ENCODE measurements at places on chromosomes 5 and 9.

DNA sequence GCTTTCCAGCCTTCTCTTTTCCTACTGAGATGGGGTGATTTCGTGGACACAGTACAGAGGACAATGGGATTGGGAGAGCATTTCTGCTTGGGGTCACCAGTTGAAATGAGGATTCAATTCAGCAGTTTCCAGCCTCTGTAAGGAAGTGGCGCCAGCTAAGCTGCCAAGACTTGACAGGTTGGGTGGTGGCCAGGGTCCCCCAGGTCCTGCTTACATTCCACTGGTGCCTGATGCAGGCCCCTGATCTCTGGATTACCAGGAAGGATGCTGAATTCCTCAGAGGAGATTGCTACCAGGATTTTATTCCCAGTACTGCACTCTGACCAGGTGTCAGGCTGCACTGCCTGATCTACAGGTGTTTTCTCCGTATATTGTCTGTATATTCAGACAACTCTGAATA is 119.7 kb downstream of the PSD2 start:
- no peak for DNase-seq

GRCh38 chr9:106981396-106982287 is 118.7 kb downstream of the ZNF462 start:
- DNase-seq = no peak

DNA sequence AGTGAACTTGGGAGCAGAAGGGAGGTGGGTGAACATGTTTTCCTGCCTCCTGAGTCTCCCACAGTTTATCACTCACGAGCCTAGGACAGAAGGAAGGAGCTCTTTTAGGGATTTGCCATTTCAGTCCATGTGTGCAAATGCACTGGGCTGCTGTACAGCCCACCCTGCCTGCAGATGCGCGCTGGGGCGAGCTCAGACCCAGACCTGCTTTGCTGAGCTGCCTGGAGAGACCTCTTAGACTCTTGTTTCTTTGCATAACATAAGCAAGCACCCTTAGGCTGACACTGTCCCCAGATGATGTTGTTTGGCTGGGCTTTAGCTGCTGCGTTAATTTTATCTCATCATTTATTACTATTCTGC is 199.0 kb downstream of the CACNA1B start:
- DNase-seq = no peak

DNA sequence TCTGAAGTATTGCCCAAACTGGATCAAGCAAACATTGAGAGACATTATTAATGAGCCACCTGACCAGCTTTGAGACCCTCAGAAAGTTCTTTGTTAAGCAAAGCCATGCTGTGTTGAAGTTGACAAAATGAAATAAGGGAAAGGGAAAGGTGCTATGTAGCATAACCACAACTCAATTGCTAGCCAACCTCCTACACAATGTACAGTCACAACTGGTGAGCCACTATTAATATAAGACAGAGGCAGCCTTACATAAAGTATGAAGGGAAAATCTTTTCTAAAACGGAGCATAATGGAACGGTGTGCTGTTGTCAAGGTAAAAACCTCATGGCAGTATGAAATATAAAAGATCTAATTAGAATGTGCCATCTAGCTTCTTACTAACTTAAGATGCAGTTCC is 375.8 kb upstream of the ST8SIA4 start:
- DNase-seq = no peak

- no peak for DNase-seq
Measured at GRCh38 chr5:128984480-128984879, 19.2 kb downstream of the SLC27A6 start.

DNA sequence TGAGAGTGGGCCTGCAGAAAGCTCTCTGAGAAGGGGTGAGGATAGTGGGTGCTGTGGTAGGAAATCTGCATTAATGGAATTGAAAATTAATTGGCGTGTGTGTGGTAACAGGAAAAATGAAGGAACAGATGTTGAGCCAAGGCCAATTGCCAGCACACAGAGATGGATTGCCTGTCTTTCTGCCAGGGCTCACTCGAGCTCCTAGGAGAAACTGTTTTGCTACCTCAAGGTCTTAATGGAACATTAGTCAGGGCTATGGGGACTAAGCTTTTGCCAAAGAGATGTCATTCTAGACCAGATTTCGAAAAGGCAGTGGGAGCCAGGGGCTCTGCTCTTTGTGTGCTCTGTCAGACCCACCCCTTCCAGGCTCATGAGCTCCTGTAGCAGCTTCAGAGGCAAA is 124.0 kb upstream of the EFNA5 start:
- DNase-seq = no peak

- no peak for DNase-seq
Measured at GRCh38 chr5:83097689-83098231, 20.4 kb downstream of the XRCC4 start.

DNA sequence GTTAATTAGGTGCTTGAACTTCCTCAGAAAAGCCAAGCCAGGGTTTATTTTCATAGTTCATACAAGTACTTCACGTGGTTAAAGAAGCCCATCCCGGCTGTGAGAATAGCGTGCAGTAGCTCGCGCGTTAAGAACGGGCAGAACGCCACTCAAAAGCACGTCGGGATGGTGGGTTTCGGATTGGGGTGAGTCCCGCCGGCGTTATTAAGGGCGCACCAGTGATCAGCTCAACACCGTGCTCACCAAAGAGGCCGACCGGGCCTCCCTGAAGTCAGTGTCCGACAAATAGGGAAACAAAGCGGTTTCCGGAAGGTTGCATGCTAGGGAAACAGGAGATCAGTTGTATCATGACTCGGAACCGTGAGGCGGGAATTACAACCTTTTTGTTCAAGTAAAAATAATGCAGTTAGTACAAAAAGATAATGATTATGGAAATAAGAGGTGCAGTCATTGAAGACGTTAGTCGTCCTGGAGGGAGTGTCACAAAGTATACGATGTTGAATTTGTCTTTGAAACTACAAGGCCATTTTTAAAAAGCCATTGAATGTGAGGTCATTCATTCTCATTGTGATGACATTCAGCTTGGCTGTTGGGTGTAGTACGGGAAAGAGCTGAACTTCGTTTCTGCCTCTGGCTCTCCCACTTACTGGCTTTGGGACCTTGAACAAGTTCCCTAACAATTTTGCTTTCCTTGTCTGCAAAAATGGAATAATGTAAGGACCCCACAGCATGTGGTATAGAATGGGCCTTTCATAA is 992 bp downstream of the SETD9 start:
- no peak for DNase-seq

GRCh38 chr5:181052672-181053487 is 12.8 kb downstream of the BTNL9 start:
- DNase-seq = no peak

GRCh38 chr5:13932011-13932410 is 12.5 kb downstream of the DNAH5 start:
- DNase-seq = no peak

DNA sequence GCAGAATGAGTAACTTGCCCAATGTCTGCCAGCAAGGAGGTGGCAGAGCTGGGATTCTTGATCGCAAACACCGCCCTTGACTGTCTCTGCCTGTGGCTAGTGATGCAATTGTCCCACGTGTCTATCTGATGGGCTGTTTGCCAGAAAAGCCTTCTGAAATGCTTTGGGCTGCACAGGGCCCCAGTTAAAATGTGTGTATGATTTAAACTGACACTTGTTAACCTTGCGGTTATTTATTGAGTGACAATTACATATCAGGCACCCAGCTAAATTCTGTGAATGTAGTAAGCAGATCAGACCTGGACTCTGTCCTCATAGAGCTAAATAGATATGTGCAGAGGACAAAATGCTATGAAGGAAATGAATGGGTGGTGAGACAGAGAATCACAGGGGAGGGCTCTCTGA is 11.6 kb upstream of the IL12B start:
- DNase-seq = no peak

DNA sequence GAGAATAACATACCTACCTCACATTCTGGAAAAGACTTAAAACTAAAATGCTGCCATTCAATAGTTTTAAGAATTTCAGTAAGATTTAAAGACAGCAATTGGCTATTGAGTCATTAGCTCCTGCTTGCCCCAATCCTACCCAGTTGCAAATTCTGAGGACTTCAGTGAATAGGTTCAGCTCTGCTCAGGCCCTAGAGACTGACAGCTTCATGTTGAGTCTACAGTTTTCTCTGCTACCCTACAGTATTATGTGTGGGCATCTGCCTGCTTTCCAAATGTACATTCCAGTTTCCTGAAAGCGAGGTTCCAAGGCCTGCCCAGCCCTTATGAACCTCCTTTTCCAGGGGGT is 61.5 kb downstream of the ARSB start:
- DNase-seq = no peak

GRCh38 chr5:14041528-14042192 is 97.2 kb upstream of the DNAH5 start:
- no peak for DNase-seq

DNA sequence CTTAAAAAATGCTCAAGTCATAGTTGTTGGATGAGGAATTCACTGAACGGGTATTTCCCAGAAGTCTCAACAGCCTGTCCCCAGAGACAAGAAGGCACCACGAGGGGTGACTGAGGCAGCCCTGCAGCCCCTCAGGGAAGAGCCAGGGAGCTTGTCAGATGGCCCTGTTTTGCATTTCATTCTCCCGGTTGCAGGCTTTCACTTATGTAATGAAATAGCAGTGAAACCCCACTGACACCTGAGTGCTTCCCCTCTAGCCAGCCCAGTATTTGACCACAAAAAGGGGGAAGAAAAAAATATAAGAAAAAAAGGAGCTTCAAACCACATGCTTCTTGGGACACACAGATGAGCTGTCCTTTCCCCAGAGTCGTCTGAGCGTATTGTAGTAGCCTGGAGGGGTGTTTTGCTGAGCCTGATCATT is 75.3 kb upstream of the IL12B start:
- DNase-seq = no peak

DNA sequence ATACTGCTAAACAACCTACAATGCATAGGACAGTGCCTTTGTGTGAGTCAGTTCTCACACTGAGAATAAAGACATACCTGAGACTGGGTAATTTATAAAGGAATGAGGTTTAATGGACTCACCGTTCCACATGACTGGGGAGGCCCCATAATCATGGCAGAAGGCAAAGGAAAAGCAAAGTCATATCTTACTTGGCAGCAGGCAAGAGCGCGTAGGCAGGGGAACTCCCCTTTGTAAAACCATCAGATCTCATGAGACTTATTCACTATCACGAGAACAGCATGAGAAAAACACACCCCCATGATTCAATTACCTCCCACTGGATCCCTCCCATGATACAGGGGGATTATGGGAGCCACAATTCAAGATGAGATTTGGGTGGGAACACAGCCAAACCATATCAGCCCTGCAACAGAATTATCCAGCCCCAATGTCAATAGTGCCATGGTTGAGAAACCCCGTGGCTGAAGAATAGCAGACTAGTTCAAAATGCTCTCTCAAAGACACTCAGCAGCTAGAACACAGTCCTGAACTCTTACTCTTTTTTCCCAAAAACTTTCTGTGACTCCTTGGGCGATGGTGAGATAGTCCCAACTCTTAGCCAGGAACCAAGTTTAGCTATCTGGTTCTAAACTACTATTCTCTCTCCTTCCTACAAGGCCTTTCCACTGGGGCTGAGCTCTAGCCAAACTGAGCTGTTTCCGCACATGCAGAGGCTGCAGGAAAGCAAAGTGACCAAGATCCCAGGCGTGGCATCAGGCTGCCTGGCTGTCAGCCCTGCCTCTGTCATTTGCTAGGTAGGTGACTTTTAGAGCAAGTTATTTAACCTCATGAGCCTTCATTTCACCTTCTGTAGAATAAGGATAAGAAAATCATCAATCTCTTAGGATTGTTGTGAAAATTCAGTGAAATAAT is 21.7 kb downstream of the FAT2 start:
- no peak for DNase-seq

DNA sequence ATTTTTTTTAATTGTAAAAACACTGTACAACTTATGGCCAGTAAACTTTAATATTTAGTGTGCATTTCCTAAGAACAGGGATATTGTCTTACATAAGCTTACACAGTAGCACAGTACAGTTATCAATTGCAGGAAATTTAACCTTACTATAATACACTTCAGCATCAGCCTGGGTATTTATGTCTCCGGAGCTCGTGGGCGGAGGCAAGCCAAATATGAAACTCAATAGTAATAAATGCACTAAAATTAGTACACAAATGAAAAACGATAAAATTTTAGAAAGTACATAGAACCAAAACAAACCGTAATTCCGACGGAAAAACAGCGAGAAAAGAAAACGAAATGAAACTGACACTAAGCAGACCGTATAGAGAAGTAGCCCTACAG is 91.2 kb downstream of the ANXA2R start:
- no peak for DNase-seq

GRCh38 chr9:76333388-76333787 is 60.8 kb downstream of the RFK start:
- DNase-seq = no peak

DNA sequence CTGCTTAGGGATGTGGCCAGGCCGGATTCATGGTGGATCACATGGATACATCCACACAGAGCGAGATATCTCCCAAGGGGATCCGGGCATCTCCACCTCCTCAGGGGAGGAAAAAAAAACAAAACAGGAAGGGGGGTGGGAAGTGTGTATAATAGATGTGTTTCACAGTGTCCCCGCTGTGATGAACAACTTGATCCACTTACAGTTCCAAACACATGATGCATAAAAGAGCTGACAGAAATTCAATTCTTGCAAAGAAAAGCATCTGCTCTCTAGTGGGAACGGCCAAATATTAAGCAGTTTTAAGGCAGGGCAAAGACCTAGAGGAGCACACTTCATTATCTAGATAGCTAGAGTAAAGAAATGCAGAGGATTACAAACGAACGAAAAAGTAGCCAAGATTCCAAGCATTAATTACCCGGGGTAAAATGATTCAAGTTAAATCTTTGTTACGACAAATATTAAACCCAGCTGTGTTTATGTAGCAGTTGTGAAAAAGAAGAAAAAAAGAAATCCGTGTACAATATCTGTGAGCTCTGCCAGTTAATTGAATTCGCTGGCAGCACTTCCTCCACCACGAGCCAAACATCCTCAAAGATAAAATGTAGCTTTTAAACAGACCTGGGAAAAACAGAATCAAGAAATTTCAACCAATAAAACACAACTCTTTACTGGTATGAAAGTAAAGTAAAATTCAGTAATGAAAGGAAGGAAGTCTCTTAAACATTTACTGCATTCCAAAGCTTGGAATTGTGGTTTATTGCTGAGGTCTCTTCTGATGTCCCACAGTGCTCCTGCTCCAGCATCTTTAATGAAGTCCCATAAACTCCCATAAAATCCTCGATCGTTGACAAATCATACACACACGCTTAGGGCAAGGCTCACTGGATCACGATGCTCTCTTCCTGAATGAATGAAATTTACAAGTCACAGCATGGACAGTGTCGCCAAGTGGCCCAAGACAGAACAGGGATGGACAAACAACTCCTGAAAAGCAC is 213.0 kb downstream of the CRB2 start:
- DNase-seq = peak; percentile 48

- DNase-seq = no peak
Measured at GRCh38 chr5:102799017-102799416, 43.9 kb downstream of the PAM start.
